ENCODE measurements at places on chromosomes 16 and 17. TPM values are rescaled to one million over a fixed set of nuclear protein-coding genes. Genes with fewer than 3 reads are reported as not detected.

The RPH3AL gene
- 2.6 TPM for total RNA-seq

The FZD2 gene
- 0.80 TPM for total RNA-seq

The SRL gene
- total RNA-seq: 1.4 TPM

The ST3GAL2 gene
- 18.7 TPM for total RNA-seq

The NOTUM gene
- 0.66 TPM for total RNA-seq

DNA sequence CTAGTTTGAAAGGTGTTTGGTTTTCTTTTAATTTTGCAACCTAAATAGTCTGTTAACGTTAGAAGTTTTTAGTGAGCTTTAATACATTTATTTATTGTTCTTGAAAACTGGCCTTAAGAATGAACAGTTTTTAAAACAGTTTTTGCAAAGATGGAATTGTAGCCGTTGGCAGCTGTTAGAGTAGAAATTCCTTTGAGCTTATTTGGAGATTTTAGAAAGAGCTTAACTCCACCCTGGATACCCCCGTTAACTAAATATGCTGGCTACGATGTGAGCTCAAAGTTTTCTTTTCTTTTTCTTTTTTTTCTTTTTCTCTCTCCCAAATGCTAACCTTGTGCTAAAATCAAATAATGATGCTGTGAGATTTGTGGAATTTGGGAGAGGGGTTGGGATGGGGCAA lies 75.2 kb downstream of the COX10 start:
- DNase-seq: no peak

GRCh38 chr17:46951706-46952105 lies 27.3 kb downstream of the RPRML start:
- no peak for DNase-seq

DNA sequence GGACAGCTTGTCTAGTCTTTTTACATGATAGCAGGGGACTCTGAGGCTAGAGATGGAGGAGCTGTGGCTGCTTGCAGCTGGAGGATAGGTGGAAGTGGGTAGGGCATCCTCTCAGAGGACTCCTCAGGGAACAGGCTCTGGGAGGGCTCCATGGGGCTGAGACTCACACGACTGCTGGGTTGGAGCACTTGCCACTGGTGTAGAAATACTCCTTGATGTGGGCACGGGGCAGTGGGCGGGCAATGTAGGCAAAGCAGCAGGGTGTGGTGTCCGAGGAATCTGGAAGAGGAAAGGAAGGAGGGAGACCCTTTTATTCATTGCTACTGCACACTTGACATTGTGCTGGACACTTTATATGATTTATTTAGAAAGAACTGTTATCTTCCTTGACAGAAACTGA lies 1.8 kb downstream of the CCL5 start:
- DNase-seq: no peak

DNA sequence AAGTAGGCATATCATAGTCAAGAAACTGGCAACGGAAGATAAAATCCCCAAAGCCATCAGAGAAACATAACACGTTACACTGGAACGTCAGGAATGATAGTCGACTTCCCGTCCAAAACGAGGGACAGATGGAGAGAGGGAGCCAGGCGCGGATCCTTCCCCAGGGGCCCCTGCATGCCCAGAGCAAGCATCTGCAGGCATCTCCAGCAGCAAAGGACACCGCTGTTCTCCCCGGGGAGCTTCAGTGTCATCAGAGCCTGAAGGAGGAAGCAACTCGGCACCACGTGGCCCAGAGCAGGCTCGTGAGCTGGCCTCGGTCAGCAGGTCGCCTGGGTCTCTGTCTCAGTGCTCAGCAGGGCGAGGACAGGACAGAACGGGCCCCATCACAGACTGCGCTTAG lies 50.1 kb downstream of the LMF1 start:
- DNase-seq: no peak

GRCh38 chr17:77472468-77473310 lies 331.9 kb downstream of the SEC14L1 start:
- DNase-seq: peak; percentile 39

DNA sequence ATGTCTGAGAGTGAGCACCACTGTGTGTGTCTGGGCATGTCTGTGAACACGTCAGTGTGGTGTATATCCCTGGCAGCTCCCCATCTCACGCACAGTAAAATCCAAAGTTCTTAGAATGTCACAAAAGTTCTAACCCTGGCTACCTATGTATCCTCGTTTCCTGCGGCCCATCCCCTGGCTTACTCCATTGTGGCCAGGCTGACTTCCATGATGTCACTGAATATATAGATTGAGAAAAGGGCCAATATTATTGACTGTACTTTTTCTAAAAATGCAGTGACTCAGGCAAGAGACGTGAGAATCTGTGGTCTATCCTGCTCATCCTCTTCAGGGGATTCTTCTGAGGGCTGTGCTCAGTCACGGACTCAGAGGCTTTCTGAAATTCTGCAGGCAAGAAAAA lies 963 bp upstream of the METTL22 start:
- DNase-seq: no peak

- DNase-seq: peak; percentile 70
Observed at GRCh38 chr16:21600031-21600773, 825 bp downstream of the METTL9 start.

DNA sequence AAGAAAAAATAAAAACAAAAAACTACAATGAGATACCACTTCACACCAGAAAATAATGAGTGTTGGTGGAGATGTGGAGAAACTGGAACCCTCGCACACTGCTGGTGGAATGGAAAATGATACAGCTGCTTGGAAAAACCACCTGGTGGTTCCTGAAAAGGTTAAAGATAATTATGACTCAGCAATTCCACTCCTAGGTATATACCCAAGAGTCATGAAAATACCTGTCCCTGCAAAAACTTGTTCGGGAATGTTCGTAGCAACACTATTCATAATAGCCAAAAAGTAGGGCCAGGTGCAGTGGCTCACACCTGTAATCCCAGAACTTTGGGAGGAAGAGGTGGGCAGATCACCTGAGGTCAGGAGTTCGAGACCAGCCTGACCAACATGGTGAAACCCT lies 8.1 kb upstream of the ITGAE start:
- no peak for DNase-seq

DNA sequence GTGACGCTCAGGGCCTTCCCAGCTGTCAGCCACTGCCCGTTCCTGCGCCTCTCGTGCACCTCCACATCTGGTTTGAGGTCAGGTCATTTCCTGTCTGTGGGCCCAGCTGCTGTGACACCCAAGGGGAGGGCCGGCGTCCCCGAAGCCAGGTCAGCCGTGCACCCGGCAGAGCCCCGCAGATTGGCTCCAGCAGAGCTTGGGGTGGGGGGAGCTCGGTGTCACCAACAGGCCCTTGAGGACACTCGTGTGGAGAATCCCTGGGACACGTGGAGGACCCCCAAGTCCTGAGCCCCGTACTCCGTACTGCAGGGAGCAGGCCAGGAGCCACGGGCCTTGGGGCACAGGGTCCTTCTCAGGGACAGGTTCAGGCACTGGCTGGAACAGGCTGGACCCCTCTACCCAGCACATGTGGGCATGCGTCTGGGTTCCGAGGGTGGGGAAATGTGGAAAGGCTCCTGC lies 4.8 kb downstream of the SPATA2L start:
- no peak for DNase-seq

DNA sequence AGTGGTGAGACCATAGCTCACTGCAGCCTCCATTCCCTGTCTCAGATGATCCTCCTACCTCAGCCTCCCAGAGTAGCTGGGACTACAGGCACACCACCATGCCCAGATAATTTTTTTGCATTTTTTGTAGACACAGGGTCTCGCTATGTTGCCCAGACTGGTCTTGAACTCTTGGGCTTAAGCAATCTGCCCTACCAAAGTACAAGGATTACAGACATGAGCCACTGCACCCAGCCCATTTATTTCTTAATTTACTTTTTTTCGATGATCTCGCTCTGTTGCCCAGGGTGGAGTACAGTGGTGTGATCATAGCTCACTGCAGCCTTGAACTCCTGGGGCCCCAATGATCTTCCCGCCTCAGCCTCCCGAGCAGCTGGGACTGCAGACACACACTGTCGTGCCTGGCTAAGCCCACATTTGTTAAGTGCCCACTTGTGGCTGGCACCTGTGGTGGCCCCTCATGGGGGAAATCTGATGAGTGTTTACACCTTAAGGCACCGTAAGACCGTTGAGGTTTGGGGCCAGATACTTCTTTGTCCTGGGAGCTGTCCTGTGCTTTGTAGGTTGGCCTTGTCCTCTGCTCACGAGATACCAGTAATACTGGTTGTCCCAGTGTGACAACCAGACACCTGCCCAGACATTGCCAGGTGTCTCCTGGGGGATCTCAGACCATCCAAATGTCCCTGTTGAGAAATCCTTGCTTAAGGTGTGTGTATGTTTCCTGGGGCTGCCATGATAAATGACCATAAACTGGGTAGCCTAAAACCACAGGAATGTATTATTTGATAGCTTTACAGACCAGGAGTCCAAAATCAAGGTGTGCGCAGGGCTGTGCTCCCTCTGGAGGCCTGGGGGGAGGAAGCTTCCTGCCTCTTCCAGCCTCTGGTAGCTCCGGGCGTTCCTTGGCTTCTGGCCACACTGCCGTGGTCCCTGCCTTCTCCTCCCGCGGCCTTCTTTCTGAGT lies 141.4 kb upstream of the GSE1 start:
- DNase-seq: no peak

DNA sequence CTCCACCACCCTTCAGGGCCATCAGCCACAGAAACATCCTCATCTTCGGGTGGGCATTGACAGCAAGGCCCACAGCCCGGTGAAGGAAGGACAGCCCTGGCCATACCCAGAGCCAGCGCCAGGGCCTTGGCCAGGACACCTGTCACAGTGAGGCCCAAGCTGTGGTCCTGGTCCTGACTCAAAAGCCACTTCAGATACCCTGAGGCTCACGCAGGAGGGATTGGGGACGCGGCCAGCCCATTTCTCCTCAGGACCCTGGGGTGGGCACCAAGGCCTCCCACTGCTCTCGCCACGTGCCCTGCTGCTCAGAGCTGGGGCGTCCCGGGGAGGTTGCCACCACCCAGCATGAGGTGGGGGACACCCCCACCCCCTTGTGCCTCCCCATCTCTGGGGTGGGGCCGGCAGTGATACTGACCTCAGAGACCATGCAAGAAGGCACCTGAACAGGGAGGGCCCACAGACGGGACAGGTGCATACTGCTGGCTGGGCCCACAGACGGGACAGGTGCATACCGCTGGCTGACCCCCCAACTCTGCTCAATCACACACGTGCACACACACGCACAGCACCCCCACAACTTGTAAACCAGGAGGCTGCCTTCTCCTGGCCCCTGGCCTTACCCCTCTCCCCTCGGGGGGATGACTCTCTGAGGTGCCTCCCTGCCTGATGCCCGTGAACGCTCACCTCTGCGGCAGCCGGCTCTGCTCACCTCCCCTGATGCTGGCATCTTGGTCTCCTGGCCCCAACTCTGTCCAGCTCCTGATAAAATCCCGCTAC lies 14.2 kb downstream of the SLC7A5 start:
- no peak for DNase-seq

DNA sequence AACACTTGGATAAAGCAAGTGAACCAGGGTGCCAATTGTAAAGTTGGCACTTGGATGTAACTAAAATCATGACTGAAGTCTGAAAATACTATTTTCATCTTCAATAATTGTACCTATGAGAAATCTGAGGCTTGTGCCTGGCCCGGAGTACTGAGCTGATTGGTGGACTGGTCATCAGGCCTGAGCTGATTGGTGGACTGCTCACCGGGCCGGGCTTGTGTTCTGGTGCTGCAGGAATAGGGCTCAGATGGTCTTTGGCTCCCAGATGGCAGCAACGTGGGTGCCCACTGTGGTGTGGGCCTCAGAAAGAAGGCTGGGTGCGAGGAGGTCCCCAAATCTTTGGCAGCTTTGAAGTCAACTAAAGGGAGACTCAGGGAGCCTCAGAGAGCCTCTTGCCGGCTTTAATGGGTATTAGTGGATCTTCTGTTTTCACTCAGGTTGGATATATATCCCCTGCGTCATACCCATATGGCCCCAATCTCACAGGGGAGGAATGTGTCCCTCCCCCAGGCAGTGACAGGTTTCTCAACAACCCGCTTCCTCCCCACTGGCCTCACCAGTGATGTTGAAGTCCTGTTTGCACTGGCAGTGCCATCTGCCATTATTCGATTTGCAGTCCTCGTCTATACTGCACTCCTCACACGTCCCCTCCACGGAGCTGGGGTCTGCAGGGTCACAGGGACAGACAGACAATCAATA lies 4.7 kb downstream of the UMOD start:
- DNase-seq: no peak

DNA sequence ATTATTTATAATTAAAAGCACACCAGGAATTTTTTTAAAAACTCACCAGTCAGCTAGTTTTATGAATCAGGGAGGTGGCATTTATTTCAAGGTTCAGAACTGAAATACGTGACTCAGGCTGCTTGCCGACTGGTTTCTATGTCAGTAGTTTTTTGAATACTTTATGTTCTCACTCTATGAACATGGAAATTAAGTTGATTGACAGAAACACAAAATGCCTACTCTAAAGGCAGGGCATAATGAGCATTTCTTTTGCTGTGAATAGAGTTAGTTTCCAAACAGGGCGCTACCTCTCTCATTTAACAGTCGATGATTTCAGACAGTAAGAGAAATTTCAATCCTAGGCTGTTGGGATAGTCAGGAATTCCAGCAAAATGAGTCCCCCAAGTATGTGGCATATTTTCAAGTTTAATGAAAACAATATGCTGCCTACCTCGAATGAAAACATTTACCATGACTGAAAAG lies 6.7 kb downstream of the HS3ST3B1 start:
- DNase-seq: no peak
